ENCODE measurements at places on chromosomes 13 and 19.

DNA sequence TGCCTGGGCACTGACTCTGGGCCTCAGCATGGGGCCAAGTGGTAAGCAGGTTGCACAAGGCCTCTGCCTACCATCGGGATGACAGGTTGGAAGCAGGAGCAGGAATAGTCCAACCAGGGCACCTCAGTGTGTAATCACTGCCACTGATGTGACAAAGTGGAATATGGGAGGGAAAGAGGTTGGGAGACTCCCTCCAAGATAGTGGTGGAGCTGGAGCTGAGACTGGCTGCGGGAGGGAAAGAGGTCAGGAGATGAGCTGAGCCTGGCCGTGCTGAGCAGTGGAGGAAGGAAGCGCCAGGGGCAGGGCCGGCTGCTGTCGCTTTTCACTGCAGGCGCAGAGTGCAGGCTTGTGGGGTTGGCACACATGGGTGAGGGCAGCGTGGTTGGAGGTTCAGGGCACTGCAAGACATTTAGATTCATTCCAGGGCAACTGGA, 6.8 kb downstream of the UPF3A start:
- no peak for DNase-seq

DNA sequence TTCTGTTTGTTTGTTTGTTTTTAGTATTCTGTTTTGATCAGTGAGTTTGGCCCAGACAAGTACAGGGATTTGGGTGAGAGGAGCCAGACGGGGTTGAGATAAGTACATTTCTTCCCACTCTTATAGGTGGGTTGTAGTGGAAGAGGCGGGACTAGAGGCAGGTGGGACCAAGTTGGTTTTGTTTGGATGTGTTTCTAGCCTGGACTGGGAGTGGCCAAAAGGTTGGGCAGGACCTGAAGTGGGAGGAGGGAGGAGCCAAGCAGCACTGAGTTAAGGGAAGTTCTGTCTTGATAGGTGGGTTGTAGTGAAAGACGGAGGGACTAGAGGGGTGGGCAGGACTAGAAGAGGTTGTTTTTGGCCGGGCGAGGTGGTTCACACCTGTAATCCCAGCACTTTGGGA, 9.0 kb downstream of the DNASE2 start:
- DNase-seq: no peak

GRCh38 chr13:110014719-110015118, 228.3 kb upstream of the IRS2 start:
- no peak for DNase-seq

DNA sequence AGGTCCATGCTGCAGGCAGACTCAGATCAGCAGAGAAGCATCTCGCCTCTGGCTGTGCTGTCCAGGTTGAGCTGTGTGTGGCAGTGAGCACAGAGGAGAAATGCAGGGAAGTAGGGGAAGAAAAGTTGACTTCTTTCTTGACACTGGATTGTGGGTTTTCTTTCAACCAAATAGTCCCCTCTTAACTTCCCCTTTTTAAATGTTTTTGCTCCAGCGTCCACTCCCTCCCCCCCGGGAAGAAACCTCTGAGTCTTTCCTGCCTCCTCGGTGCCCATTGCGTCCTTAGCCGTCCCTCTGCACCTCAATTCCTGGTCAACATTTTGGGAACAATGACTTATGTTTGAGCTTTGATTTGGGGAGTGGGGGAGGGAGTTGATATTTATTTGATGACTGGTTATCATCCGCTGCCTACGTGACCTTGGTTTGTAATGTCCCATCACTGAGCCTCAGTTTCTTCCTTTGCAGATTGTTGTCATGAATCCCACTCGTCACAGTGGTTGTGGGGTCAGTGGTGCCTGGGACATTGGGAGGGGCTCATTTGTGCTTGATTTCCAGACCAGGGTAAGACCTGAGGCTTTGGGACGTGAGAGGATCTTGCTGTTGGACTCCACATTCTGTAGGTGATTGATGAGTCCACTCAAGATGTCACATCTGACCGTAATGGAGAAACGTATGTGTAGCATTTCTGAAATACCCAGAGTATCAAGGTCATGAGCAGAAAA, at the start of gene LILRB2:
LILRB2 (minus strand) TSS at position 104 of the 722 bp plus-strand sequence. CDS start 614 bp downstream, outside the sequence.
- DNase-seq: no peak

- DNase-seq: no peak
Observed at GRCh38 chr19:13255041-13255718, 105.0 kb downstream of the IER2 start.

DNA sequence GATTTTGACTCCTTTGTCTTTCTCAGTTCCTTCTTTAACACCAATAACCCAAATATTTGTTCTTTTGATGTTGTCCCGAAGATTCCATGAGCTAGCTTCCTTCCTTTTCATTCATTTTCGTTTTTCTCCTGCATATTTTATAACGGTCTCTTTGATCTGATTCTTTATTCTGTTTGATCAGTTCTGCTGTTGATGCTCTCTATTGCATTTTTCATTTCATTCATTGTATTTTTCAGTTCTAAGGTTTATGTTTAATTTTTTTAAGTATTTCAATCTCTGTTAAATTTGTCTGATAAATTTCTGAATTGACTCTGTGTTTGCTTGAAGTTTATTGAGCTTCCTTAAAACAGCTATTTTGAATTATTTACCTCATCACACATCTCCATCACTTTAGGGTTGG, 68.4 kb upstream of the LRCH1 start:
- no peak for DNase-seq

GRCh38 chr19:43790587-43790986, 9.8 kb upstream of the KCNN4 start:
- DNase-seq: no peak

- no peak for DNase-seq
Observed at GRCh38 chr13:110726726-110727125, 13.2 kb downstream of the ING1 start.

GRCh38 chr13:101988140-101988539, 413.7 kb downstream of the FGF14 start:
- DNase-seq: no peak

DNA sequence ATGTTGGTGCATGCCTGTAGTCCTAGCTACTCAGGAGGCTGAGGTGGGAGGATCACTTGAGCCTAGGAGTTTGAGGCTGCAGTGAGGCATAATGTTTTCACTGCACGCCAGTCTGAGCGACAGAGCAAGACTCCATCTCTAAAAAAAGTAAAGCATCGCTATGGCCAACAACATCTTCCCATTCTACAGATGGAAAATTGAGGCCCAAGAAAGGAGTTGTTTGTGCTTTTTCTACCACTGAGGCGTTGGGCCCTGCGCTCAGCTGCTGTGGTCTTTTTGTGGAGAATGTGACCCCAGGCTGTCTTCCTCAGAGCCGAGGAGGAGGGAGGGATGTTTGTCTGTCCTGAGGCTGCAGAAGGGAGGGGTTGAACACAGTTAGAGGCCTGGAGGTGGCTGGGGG, 485 bp upstream of the C5AR2 start:
- DNase-seq: no peak

GRCh38 chr13:30791354-30792001, 56.1 kb downstream of the ALOX5AP start:
- no peak for DNase-seq

GRCh38 chr13:33229446-33230177, 55.9 kb downstream of the STARD13 start:
- no peak for DNase-seq

DNA sequence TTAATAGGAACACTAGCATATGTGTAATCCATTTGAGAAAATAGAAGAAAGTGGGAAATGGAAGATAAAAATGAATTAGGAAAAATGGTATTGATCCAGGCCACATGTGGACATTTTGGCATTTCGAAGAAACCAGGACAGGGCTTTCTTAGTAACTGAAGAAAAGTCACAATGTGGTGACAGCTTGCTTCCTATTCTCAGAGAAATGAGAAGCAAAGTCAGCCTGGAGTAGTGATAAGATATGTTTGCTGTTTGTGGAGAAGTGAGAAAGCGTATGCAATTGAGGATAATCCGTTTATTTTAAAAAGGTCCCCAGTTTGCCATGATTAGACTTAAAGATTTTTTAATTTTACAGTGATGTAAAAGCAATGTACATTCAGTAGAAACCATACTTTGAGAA, 127.9 kb downstream of the SLITRK6 start:
- no peak for DNase-seq

DNA sequence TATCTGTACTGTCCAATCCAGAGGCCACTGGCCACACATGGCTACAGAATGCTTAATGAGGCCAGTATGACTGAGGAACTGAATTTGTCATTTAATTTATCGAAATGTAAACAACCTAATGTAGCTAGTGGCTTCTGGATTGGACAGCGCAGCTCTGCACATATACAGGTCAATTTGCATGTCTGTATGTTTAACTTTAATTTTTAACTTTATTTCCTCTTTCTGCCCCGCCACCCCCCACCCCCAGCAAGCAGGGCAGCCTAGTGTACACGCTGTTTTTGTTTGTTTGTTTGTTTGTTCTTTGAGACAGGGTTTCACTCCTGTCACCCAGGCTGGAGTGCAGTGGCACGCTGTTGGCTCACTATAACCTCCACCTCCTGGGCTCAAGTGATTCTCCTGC, 15.5 kb downstream of the ZSWIM9 start:
- no peak for DNase-seq

- no peak for DNase-seq
Observed at GRCh38 chr13:99040536-99041131, 62.8 kb upstream of the DOCK9 start.

- no peak for DNase-seq
Observed at GRCh38 chr13:99416411-99417121, 84.7 kb upstream of the TM9SF2 start.

- DNase-seq: no peak
Observed at GRCh38 chr19:33849551-33850147, 53.0 kb downstream of the KCTD15 start.

- no peak for DNase-seq
Observed at GRCh38 chr19:4144666-4145249, 8.7 kb upstream of the CREB3L3 start.

- DNase-seq: no peak
Observed at GRCh38 chr19:14414926-14415690, 4.0 kb downstream of the DDX39A start.

DNA sequence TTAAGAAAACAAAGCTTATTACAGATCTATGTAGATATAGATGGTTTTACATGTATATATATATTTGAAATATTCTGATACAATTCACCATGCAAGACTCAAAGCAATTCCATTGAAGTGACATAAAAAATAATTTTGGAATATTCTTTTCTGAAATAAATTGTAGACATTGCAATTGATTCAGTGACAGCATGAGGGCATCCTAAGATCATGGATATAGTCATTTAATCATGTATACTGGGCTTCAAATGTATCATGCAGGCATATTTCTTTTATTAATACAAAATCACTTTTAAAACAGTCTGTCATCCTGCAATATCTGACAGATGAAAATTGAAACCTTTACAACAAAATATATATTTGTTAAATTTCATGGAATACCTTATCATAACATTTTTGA, 286.7 kb upstream of the SLITRK6 start:
- DNase-seq: no peak

GRCh38 chr19:37997911-37998344, 90.9 kb downstream of the SIPA1L3 start:
- no peak for DNase-seq

GRCh38 chr13:109246001-109246400, 540.4 kb downstream of the IRS2 start:
- no peak for DNase-seq

GRCh38 chr19:40752257-40752781, 1.3 kb downstream of the SNRPA start:
- DNase-seq: no peak

GRCh38 chr19:7904074-7905020, 670 bp downstream of the MAP2K7 start:
- no peak for DNase-seq

- no peak for DNase-seq
Observed at GRCh38 chr19:37738371-37738770, 18.8 kb upstream of the ZNF607 start.

- DNase-seq: no peak
Observed at GRCh38 chr19:53870485-53870844, 2.8 kb downstream of the MYADM start.

DNA sequence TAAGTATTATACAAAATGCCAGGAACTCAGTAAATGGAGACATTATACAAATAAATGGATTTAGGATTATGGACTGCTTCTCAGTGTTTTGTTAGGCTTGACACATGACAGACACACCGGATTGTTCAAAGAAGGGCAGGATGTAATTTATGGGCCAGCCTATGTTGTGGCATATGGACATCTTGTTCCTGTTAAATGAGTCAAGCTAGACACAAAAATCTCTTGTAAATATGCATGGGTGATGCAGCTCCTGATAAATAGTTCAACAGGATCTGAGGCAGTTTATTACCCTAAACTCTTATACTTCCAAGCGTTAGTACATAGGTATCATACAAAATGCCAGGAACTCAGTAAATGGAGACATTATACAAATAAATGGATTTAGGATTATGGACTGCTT, 502.3 kb downstream of the TBC1D4 start:
- DNase-seq: no peak

DNA sequence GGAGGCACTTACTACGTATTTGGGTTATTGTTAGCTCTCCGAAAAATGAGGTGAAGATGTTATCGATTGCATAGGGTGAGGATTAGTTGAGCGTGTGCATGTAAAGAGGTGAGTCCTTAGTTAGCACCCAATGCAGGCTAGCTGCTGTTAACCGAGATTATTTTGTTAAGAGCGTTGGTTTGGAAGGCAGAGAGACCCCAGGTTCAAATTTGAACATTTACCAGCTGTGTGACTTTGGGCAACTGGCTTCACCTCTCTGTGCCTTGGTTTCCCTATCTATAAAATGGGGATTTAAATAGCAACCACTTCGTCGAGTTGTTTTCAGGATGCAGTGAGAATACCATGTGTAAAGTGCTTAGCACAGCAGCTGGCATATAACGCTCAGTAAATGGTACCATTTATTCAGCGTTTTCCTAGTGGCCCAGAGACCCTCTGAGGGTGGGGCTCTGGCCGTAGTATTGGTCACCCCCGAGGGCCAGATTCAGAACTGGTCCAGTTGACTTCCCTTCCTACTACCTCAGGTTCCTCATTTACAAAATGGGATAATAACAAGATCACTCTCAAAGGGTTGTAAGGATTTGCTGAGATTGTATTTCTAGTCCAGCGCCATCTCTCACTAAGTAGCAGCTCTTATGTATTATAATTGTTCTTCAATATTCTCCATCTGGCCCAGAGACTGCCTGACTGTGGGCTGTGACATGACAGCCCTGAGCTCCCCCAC, 887 bp downstream of the SIPA1L3 start:
- DNase-seq: no peak
